Vagina (tissue), 2 donors: ENCODE measurements at places on chromosomes 3 and 15. TPM values are rescaled to one million over a fixed set of nuclear protein-coding genes. Genes with fewer than 3 reads are reported as not detected.

GRCh38 chr3:99199021-99199420, 297.5 kb upstream of the DCBLD2 start:
- no peak overlapping the region for H3K4me3 ChIP-seq
- no peaks in the 10 kb centered on the region for H3K4me1 ChIP-seq
- no peaks in the 10 kb centered on the region for H3K36me3 ChIP-seq
- no peak overlapping the region for H3K27ac ChIP-seq
- H3K27me3 ChIP-seq = no peaks in the 10 kb centered on the region

DNA sequence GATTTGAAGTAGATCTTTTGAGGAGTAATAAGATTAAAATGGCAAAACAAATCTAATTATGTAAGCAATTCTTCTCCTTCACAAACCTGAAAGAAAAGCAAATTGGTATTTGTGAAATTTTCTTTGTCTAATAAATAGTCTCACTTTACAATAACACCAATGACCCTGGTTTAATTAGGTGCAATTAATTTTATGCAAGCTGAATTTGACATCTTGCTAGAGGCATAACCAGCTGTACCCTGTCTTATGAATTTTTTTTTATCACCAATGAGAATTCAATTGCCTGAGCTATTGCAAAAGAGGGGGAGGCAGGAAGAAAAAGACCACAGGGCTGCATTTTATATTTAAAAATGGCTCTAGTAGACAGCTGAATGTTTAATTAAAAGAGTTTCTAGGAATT, 113.5 kb upstream of the IL12A start:
- no peak for DNase-seq
- no peaks in the 10 kb centered on the region for H3K27me3 ChIP-seq
- no peaks in the 10 kb centered on the region for H3K36me3 ChIP-seq
- peaks cover 16% of the 10 kb centered on the region for H3K4me1 ChIP-seq
- H3K4me3 ChIP-seq = no peak overlapping the region
- H3K27ac ChIP-seq = no peak overlapping the region

DNA sequence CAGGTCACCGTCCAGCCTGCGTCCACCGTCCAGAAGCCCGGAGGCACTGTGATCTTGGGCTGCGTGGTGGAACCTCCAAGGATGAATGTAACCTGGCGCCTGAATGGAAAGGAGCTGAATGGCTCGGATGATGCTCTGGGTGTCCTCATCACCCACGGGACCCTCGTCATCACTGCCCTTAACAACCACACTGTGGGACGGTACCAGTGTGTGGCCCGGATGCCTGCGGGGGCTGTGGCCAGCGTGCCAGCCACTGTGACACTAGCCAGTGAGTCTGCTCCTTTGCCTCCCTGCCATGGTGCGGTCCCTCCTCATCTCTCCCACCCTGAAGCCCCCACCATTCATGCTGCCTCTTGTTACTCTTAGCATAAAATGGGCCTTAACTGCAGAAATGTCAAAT, 39.2 kb downstream of the BOC start:
- H3K4me3 ChIP-seq = no peak overlapping the region
- H3K4me1 ChIP-seq = peaks cover 61% of the 10 kb centered on the region
- DNase-seq = no peak
- no peak overlapping the region for H3K27ac ChIP-seq
- no peaks in the 10 kb centered on the region for H3K27me3 ChIP-seq
- no peaks in the 10 kb centered on the region for H3K36me3 ChIP-seq

- no peaks in the 10 kb centered on the region for H3K4me1 ChIP-seq
- no peaks in the 10 kb centered on the region for H3K36me3 ChIP-seq
Measured at GRCh38 chr15:31499953-31500765, 173.5 kb downstream of the KLF13 start.

DNA sequence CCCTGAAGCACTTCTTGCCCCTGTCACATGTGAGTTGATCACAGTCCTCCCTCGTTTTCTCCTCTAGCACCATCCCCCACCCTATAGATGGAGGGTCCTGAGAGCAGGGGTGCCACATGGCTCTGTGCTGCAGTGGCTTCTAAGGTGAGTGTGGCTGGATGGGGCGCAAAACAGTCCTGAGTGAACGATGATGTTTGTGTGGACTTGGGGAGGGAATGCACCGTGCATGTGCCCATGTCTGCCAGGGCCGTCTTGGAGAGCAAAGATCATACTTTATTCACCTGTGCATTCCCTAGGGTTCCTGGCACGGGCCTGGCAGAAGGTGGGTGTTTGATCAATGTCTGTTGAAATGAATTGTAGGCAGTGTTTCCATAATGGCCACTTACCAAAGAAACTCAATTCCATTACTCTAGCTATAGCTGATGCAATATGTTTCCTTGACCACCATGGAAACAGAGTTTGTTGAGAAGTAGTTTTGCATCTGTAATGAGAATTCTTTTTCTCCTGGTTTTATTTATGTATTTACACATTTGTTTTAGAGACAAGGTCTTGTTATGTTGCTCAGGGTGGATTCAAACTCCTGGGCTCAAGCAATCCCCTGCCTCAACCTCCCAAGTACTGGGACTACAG, 58.0 kb downstream of the ABTB1 start:
- H3K4me3 ChIP-seq = no peak overlapping the region
- H3K27me3 ChIP-seq = no peaks in the 10 kb centered on the region
- DNase-seq = no peak
- H3K4me1 ChIP-seq = peaks cover 21% of the 10 kb centered on the region

GRCh38 chr3:106212665-106213222, 343.9 kb upstream of the CBLB start:
- no peaks in the 10 kb centered on the region for H3K27me3 ChIP-seq
- DNase-seq = no peak
- no peak overlapping the region for H3K4me3 ChIP-seq
- no peak overlapping the region for H3K27ac ChIP-seq
- H3K4me1 ChIP-seq = peaks cover 5% of the 10 kb centered on the region

DNA sequence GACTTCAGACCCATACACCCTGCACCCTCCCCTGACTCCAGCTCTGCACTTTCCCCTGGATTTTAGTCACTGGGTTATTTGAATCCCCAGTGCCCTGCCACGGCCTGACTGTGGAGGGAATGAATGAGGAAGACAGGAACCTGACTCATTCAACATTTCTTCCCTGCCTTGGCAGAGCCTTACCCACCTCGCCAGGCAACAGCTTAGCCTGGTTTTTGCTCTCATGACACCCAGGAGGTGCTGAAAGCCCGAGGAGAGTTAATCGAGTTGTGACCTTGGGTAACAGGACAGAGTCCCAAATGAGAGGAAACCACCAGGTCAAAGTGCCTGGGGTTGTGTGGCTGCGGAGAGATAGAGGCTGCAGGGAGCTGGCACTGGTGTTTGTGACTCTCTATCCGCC, 128.3 kb downstream of the SMAD6 start:
- no peak for DNase-seq
- H3K4me1 ChIP-seq = no peaks in the 10 kb centered on the region
- H3K27ac ChIP-seq = no peak overlapping the region
- no peaks in the 10 kb centered on the region for H3K27me3 ChIP-seq

GRCh38 chr3:30639937-30640336, 33.5 kb downstream of the TGFBR2 start:
- H3K36me3 ChIP-seq = no peaks in the 10 kb centered on the region
- H3K27ac ChIP-seq = no peak overlapping the region

Gene NDN
- total RNA-seq = 79.3 TPM

Gene AGTR1
- total RNA-seq = 12.0 TPM
